Tibial nerve (tissue), 4 donors: ENCODE measurements at places on chromosomes 6 and 20.

GRCh38 chr20:24493181-24493580 is 23.8 kb downstream of the SYNDIG1 start:
- DNase-seq: no peak

- DNase-seq: no peak
Observed at GRCh38 chr6:148142821-148143220, 199.8 kb upstream of the SASH1 start.

- DNase-seq: no peak
Observed at GRCh38 chr6:36381502-36382389, 5.7 kb downstream of the ETV7 start.

- no peak for DNase-seq
Observed at GRCh38 chr6:10852361-10852960, 14.1 kb upstream of the MAK start.

- DNase-seq: no peak
Observed at GRCh38 chr6:30287139-30287538, 39.6 kb upstream of the TRIM39 start.

- DNase-seq: no peak
Observed at GRCh38 chr6:51021171-51021570, 202.5 kb downstream of the TFAP2B start.

GRCh38 chr20:11372876-11373790 is 544.6 kb upstream of the BTBD3 start:
- no peak for DNase-seq

DNA sequence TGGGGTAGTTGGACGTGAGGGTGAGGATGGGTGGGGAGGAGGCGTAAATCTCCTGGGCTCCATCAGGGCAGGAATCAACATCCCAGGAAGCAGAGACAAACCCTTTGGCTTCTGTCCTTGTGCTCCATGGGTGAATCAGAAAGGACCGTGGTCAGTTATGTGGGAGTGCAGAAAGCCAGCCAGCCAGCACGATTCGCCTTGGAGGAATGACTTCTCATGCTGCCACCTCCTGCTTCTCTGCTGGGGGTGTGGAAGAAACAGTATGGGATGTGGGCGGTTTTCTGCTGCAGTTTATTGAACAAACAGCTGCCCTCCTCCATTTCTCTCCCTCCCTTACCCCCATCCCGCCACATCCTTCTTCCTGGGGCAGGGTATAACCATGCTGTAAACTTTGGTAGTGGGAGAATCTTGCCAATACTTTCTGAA is 214.5 kb downstream of the SOX4 start:
- DNase-seq: no peak

GRCh38 chr20:54585217-54585616 is 109.8 kb downstream of the DOK5 start:
- no peak for DNase-seq

DNA sequence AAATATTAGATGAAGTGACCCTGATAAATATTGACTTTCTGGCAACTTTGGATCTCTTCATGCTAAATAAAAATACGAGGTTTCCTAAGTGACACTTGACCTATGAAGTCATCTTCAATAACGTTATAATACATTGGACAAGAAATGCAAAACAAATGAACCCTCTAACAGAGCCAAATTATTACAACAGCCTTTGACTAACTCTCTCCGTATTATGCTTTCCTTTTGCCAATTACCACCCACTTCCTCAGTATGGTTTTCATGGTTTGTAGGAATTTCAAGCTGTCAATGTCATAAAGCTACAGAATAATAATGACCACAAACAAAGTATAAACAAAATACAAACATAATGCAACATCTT is 210.5 kb downstream of the MOXD1 start:
- no peak for DNase-seq

GRCh38 chr6:163974322-163974721 is 559.8 kb downstream of the QKI start:
- DNase-seq: no peak

DNA sequence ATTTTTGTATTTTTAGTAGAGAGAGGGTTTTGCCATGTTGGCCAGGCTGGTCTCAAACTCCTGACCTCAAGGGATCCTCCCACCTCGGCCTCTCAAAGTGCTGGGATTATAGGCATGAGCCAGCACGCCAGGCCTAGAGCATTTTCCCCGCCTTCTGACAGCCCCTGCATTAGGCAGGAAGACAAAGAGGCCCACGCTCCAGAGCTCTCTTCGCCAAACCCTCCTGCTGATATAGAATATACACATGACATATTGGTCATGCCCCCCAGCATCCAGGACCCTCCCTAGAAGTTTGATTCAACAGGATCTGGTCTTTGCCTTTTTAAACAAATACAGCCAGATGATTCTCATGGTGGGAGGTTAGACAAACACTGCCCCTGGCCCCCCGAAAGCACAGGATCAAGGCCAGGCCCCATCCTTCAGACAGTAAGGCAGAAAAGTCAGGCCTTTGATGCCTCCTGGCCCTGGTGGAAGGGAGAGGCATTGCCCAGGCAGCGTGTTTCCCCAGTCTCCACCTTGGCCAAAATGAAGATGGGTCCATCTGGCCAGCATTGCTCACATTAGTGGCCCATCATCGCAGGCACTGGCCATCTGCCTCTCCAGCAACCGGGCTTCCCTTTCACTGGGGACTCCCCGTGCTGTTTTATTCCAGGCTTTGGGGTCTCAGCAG is 4.4 kb downstream of the SULF2 start:
- no peak for DNase-seq

DNA sequence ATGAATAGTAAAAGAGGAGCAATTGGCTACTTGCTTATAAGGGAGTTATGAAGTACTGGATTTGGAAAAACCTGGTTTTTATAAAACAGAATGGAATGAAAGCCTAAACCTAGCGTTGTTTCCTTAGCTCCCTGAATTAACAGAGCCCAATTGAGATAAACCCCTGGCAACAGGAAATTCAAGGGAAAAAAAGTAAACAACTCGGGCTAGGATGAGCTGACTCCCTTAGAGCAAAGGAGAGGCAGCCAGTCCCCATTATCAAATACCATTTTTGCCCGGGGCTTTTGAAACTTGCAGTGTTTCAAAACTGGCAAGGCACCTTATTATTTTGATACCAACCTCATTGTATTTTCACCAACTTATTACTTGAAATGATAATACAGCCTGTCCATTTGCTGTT is 587.5 kb downstream of the CD109 start:
- DNase-seq: no peak

GRCh38 chr6:83889621-83890020 is 30.1 kb downstream of the CYB5R4 start:
- no peak for DNase-seq

DNA sequence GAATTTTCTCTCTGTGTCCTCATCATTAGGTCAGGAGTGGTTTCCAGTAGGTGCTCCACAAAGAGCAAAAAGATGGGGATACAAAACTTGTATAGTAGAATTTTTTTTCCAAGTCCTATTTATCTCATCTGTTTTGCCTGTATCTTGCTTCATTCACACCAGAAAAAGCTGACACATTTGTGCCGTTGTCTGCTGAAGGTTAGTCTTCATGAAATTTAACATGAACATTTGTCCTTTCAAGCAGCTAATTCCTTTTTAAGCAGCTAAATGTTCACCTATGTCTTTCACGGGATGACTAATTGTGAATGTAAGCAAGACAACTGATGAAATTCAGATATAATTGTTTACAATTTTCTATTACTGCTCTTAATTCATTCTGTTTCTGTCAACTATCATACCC is 83.8 kb downstream of the ATXN1 start:
- no peak for DNase-seq

DNA sequence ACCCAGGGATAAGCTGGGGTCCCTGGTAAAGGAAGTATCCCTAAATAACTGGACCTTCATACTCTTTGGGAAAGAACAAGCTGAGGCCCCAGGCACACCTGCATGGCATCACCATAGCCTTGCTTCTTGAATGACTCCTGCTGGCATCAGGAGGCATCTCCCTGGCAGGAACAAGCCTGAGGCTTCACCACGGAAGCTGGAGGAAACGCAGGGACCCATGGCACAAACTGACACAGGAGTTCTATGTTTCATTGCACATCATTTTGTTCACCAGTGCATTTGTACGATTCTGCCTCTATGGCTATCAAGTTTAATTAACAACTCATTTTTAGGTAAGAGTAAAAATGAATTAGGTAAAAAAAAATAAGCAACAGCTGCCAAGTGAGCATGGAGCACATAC is 619 bp upstream of the PDE7B start:
- DNase-seq: no peak

DNA sequence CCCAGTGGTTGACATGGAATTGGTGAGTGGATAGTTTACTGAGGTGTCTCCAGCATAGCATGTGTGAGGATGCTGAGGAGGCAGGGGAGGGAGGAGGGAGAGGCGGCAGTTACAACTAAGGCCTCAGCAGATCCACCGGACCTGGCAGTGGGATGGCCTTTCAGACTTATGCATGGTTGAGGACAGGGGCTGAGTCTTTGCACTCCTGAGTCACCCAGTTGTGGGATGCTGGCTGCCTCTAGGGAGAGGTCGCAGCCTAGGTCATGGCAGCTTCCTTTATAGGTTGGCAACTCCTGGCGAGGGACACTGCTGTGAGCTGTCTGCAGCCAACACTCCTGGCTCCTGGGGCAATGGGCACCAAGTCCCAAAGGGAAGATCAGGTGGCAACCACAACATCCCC is 380.3 kb downstream of the PREX1 start:
- no peak for DNase-seq

- DNase-seq: no peak
Observed at GRCh38 chr20:2357114-2357513, 23.6 kb upstream of the TGM6 start.

- DNase-seq: no peak
Observed at GRCh38 chr6:52933778-52934177, 24.3 kb upstream of the GSTA3 start.

- DNase-seq: no peak
Observed at GRCh38 chr20:1107176-1107575, 11.2 kb upstream of the PSMF1 start.

DNA sequence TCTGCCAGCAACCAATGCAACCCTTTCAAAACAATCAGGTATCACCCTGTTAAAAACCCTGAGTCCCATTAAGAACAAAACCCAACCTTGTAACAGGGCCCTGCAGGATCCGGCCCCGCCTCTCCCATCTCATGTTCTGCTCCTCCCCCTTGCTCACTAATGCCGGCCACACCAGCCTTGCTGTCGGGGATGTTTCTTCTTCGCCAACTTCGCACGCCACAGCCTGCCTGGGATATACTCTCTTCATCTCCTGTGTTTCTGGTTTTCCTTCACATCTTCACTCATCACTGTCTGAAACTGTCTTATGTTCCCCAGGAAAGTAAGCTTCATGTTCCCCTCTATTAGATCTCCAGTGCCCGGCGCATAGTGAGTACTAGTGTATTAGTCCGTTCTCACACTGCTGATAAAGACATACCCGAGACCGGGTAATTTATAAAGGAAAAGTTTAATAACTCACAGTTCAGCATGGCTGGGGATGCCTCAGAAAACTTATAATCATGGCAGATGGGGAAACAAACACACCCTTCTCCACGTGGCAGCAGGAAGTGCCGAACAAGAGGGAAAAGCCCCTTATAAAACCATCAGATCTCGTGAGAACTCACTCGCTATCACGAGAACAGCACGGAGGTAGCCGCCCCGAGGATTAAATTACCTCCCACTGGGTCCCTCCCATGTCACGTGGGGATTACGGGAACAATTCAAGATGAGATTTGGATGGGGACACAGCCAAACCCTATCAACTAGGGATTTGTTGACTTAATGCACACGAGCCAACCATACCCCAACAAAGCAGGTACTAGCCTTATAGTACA is 5.1 kb downstream of the TP53RK start:
- peak; percentile 27 for DNase-seq

DNA sequence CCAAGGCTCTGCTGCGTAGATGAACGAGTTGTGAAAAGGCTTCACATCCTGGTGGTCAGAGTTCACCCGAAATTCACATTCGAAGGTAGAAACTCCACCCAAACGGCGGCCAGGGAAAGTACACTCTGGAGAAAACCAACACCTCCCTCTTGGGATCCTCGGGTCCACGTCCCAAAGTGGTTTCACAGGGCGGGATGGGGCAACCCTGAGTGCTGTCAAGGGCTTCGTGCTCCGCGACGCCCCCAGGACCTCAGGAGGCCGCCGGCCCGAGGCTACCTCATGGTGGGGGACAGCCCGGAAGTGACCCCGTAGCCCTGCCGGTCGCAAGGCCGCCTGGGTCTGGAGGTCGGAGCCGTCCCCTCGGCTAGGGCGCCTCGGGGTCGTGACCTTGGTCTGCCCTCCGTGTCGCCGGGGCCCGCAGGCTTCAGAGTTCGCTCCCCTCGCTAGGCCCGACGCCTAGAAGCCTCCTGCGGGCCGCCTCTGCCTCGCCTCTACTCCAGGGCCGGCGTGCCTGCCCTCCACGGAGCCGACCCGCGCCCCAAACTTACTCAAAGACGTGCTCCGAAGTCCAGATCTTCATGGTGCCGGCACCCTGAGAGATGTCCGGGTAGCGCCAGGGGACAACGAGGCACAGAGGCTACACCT is at the start of gene PRELID3B:
Gene PRELID3B, minus strand, starts transcription at position 636 of the 645 bp plus-strand sequence. Its CDS starts 56 bp downstream, at position 580.
- peak; percentile 7 for DNase-seq

DNA sequence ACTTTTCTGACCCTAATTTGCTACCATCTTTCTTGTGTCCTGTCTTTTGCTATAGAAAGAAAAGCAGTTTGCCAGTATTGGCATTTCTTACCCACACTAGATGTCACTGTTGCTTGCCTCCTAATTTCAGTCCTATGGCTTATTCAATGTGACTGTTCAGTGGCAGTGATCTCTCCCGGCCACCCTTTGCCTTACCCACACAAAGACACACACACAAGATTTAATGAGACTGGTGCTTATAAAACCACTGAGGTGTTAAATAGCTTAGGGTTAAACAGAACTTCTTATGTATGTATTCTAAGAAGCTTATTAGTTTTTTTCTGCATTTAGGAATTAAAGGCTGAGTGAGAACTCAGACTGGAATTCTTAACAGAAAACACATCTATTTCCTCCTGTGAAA is 233.6 kb upstream of the ASCC3 start:
- DNase-seq: no peak

- DNase-seq: peak; percentile 77
Observed at GRCh38 chr6:152338335-152339125, 298.6 kb downstream of the SYNE1 start.

DNA sequence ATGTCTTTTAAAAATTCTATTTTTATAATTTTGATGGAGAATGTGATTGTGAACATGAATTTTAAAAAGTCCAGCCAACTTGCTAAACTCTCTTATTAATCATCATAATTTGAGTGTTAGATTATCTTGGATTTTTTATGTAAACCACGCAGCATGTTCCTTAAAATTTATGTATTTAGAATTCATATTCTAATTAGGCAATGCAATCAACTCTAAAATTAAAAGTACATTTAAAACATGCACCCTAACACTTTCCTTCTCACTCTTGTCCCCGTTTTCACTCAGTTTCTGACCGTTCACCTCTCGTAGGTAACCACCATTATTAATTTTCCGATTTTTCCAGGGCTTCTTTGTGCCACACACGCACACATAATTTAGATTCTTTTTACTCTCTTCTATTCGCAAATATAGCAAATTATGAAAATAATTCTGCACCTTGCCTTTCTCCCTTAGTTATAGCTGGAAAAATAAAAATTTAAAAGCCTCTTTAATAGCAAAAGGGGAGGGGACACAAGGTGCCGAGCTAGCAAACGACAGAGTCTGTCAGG is 329 bp upstream of the ZKSCAN3 start:
- DNase-seq: no peak
